ENCODE measurements at places on chromosomes 3 and 15. TPM values are rescaled to one million over a fixed set of nuclear protein-coding genes. Genes with fewer than 3 reads are reported as not detected.

FAM107A gene
- polyA plus RNA-seq = 0.02 TPM

- DNase-seq = no peak
These were observed 47.5 kb upstream of the EPHB3 start for GRCh38 chr3:184514171-184514490.

GRCh38 chr3:104907507-104907906, 459.2 kb upstream of the ALCAM start:
- peak; percentile 58 for DNase-seq

DNA sequence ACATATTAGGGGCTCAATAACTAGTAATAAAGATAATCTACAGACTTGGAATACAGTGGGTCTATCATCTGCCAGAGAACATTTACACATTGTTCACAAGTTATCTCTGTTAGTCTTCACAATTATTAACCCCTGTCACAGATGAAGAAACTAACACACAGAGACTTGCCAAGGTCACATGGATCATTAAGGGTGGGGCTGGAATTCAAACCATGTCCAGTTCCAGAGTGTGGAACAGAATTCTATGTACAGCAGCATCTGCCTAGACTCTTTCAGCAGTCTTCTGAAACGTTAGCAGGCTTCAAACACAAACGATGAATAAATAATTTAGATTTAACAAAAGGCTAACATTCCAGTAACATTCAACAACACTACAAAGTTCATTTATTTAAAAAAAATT, 673.9 kb upstream of the NR2F2 start:
- DNase-seq = no peak

HCN4 gene
- polyA plus RNA-seq = not detected

- peak; percentile 10 for DNase-seq
These were observed 347.0 kb downstream of the PTPRG start for GRCh38 chr3:61908382-61908781.

GRCh38 chr15:63035977-63036376, 6.6 kb upstream of the TPM1 start:
- no peak for DNase-seq

DNA sequence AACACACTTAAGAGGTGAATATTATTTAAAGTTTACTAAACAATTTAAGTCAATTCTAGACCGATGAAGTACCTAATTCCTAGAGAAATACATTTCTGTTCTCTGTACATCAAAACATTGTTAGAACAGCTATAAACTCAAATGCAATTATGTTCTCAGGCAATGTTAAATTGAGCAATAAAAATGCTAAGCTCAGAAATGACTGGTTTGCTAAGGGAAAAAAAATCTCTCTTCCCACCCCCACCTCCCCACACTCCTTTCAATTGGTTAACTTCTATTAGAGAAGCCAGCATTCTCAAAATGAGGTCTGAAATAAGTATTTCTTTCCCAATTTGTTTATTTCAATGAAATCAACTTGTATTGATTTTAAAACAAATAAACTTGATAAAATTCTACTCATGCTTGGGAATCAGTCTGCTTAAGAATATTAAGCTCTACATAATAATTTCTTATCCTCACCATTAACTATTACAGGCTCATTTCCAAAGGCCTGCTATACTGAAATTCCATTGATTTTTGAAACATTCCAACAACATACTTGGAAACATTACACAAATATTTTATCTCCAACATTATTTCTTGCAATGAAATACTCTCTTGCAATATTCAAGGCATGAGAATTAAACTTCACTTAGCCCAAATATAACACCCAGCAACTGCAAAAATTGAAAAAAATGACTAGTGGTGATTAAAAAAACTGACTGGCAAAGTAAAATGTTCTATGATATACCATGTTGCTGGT, 22.6 kb downstream of the TSPAN3 start:
- DNase-seq = no peak

DNA sequence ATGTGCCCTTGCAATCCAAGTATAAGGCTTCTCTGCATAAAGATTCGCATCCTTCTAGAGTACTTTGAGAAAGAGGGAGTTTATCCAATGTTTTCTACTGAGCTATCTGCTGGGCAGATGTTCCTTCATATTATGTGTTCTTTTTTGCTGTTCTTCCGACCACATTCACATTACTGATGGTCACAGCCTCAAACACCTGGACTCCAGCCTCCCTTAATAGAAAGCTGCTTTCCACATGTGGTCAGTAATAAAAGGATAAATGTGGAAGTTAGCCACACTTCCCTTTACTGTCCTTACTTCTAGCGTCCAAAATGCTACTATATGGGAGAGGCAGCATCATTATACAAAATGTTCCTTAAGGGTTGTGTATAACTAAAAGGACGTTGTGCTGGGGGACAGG, 116.9 kb downstream of the CD47 start:
- no peak for DNase-seq

DNA sequence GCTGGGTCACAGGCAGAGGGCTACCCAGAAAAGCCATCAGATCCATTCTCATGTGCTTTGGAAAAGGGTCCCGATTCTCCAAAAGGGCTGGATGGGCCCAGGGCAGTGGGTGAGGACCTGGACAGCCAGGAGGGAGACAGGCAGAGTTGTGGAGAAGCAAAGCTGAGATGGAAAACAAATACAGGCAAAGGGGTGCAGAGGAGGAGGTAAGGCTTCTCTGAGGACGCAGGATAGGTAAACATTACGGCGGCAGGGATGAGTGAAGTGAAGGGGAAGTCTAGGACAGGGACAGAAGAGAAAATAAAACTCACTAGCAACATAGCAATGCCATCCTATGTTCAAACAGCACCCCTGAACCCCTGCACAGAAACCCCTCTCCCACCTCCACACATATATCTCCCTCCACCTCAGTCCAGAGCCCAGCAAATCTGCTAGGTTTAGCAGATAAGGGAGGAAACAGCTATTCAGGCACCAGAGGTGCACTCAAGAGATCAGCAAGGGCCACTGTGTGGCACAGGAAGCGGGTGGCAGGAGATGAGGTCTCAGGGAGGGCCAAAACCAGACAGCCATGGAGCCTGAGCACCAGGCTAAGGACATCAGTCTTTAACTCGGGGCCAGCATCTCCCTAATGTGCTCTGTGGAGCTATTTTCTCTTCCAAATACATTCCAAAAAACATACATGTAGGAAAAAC, 51.3 kb downstream of the HOMER2 start:
- DNase-seq = no peak

MYEF2 gene
- 7.1 TPM for polyA plus RNA-seq

- DNase-seq = no peak
These were observed 169.5 kb upstream of the THBS1 start for GRCh38 chr15:39411102-39411989.

FBXL22 gene
- polyA plus RNA-seq = 1.3 TPM

- no peak for DNase-seq
These were observed 457.8 kb downstream of the FOXP1 start for GRCh38 chr3:71125738-71126137.

- peak; percentile 78 for DNase-seq
These were observed at the start of gene MAP3K13 for GRCh38 chr3:185362850-185363661. TSS of gene MAP3K13 (plus strand) at chr3:185363136. CDS start at chr3:185428582, 65,446 bp downstream.

DNA sequence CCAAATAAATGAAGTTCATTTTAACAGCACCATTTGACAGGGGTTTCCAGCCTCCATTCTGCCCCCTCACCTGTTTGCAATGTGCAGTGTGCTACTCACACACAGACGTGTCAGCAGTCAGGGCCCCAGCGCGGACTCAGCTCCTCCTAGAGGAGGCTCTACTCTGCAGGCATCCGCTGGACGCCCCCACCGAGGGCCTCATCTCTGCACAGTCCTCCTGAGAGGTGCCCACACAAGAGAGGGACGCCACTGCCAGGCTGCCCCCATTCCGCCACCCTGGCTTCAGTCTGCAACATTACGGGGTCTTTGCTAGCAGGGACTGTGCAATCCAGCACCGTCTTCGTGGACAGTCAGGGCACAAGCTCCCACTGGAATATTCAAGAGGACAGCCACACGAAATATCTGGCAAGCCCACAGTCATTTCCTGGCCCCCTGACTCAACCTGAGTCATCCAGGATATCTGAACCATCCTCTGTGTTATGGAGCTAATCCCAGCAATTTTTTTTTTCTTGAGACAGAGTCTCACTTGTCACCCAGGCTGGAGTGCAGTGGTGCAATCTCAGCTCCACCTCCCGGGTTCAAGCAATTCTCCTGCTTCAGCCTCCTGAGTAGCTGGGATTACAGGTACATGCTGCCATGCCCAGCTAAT, 255.0 kb downstream of the OCA2 start:
- DNase-seq = peak; percentile 6

DNA sequence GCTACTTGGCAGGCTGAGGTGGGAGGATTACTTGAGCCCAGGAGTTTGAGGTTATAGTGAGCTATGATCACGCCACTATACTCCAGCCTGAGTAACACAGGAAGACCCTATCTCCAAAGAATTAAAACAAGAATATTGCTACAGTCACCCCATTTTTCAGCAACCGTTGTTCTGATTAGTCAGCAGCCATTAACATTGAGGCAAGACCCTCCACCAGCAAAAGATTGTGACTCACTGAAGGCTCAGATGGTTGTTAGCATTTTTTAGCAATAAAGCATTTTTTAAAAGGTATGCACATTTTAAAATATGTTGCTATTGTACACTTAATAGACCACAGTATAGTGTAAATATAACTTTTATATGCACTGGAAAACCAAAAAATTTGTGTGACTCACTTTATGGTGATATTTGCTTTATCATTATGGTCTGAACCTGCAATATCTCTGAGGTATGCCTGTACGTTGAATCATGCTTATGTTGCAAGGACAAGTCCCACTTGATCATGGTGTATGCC, 492.6 kb downstream of the SQOR start:
- peak; percentile 70 for DNase-seq

GRCh38 chr15:29170521-29170920, 99.1 kb downstream of the NSMCE3 start:
- no peak for DNase-seq

DNA sequence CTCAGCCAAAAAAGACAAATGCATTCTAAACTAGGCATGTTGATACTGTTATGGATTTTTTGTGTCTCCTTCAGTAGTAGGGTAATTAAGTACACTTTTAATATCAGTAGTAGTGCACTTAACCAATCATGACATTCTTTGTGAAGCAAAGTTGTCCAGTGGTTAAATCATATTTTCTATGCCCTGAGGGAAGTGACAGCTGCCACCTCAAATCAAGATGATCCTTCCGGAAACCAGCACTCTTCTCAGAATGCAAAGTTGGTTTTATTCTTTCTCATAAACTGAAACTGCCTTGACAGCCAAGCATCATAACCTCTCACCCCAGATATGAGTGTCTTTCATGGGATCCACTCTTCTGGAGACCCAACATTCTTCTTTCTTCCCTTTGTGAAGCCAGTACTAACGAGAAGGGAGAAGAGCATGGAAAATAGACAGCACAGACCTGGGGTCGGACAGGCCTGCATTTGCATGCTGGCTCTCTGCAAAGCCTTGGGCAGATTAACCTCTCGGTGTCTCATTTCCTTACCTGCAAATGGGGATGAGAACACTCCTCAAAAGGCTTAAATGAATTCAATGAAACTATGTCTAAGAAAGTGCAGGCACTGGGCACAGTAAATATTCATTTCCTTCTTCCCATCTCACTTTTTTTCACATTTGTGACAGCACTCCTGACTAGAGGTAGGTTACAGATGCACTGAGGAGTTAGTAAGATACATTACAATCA, 13.2 kb downstream of the AAGAB start:
- DNase-seq = no peak

- DNase-seq = no peak
These were observed 3.9 kb upstream of the HEG1 start for GRCh38 chr3:125059488-125060245.

REC114 gene
- not detected for polyA plus RNA-seq

GRCh38 chr3:177746337-177746933, 549.2 kb upstream of the TBL1XR1 start:
- DNase-seq = peak; percentile 55

EEF1AKMT4 gene
- polyA plus RNA-seq = 4.0 TPM

DNA sequence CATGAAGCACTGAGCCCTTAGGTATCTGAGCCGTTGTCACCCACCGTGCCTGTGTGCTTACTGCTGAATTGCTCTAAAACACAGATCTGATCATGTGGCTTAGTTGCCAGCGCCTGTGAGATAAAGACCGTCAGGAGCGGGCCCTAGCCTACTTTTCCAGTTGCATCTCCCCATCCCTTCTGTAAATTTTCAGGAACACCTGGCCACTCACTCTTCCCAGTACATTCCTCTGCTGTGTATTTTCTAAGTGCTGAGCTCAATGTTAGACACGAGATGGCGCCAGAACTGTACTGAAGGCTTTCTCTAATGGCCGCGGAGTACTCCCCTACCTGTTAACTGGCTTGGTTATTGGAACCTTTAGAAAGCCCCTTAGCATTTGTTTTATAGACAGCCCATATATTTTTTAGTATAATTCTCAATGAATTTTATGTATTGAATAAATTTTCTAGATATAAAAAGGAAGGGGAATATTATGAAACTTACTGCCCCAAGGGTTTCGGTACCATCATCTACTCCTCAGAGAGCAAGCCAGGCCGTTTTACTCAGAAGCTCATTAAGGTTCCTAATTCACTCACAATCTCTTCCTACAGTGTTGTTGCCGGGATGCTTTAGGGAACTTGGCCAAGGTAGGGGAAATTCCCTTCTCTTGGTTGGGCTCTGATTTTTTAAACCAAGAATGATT, 16.7 kb upstream of the WNT7A start:
- peak; percentile 20 for DNase-seq

- DNase-seq = no peak
These were observed 6.0 kb downstream of the CCDC80 start for GRCh38 chr3:112634786-112635541.

- DNase-seq = no peak
These were observed 255.0 kb downstream of the CLSTN2 start for GRCh38 chr3:140189976-140190375.

GRCh38 chr3:58521917-58522631, 14.9 kb downstream of the ACOX2 start:
- DNase-seq = no peak

GRCh38 chr15:59933607-59934006, 70.5 kb upstream of the FOXB1 start:
- no peak for DNase-seq

GOLGA8R gene
- 0.74 TPM for polyA plus RNA-seq

GRCh38 chr3:159482994-159483367, 505.7 kb upstream of the IL12A start:
- DNase-seq = no peak

- DNase-seq = no peak
These were observed 23.5 kb downstream of the NR1D2 start for GRCh38 chr3:23968463-23969184.

CCDC39 gene
- polyA plus RNA-seq = not detected

DNA sequence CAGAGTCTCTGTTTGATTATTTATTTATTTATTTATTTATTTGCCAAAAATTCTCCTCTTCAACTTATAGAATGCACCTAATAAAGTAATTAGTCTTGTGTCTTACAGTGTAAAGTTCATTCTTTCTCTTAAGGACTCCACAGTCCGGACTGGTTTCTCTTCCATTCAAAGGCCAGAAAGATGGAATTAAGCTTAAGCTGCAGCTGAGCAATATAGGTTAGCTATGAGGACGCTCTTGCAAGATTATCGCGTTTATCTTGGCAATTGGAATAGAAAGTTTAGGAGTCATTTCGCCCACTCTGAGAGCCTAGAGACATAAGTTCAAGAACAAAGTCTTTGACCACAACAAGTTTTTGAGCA, 15.0 kb downstream of the TAGLN3 start:
- DNase-seq = no peak

DNA sequence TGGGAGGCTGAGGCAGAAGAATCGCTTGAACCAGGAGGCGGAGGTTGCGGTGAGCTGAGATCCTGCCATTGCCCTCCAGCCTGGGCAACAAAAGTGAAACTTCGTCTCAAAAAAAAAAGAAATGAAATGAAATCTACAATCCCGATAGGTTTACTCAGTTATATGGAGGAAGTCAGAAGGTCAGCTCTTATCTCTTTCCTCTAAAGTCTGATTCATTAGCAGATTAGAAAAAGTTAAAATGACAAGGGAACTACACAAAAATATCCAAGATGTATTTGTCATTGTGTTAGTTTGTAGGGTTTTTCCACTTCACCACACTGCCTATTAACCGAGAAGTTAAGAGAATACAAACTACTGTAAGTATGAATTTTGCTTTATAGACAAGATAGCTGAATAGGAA, 420.6 kb downstream of the SHQ1 start:
- DNase-seq = no peak

Data from AG04450 (cell line).